ENCODE measurements at places on chromosomes 16 and 17.

DNA sequence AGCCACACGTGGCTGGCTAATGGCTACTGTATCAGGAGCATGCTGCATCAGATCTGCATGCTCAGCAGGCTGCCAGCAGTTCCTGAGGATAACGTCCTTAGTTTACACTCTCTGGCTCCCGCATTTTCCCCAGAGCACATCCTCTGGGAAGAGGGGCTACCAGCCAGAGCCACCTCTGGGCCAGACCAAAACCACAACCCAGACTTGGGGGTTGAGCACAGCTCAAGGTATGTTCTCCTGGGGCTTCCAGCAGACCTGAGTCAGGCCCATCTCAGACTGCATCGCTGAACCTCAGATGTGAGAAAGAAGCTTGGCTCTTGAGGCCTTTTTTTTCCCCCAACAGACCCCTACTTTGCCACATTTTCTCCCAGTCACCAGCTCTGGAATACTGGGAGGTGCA is 23.7 kb upstream of the WSCD1 start:
- no peak for DNase-seq

DNA sequence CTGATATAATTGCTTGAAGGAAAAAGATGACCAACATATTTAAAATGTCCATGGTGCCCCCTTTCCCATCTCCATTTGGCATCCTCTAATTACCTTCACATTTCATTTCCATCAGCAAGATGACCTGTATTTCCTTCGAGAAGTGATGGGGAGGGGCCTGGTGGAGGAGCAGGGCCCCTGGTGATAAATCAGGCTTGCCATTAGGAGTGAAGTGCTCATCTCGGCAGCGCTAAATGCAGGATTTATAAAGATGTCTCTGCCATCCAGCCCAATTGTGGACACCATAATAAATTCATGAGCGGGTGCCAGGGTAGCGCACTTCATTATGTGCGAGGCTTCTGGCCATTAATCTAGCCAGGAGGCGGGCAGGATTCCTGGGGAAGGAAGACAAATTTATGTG is 101.5 kb upstream of the IRX6 start:
- DNase-seq: no peak

- no peak for DNase-seq
Observed at GRCh38 chr16:11045846-11046245, 101.5 kb downstream of the CLEC16A start.

GRCh38 chr17:28597606-28598383 is 1.0 kb downstream of the SPAG5 start:
- DNase-seq: no peak

DNA sequence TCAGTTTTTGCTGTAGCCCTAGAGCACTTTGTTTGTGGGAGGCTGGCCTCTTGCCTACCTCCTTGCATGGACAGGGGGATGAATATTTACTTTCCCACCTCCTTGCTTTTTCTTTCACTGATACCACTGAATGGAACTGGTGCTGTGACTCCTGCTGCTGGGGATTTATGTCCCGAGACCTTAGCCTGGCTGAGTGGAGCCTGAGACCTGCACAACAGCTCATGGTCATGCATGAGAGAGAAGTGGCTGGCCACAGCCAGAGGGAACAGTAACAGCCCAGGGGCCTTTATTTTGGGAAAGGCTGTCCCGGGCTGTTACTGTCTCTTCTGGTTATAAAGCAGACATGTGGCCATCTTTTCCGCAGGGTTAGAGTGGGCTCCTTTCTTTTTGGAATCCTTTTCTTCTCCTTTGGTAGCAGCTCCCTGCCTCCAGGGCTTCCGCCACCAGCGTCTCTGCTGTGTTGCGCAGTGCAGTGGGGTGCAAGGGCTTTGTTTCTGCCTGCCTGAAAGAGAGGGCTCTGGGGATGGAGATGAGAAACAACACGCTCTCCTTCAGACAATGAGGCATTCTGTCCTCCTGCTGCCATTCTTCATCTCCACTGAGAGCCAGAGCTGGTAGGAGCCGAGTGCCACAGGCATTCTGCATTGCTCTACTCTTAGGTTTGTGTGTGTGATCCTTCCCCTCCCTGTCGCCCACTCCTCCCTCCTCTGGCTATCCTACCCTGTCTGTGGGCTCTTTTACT is 14.5 kb downstream of the SNX11 start:
- no peak for DNase-seq

- no peak for DNase-seq
Observed at GRCh38 chr17:63589646-63590045, 11.0 kb upstream of the TACO1 start.

DNA sequence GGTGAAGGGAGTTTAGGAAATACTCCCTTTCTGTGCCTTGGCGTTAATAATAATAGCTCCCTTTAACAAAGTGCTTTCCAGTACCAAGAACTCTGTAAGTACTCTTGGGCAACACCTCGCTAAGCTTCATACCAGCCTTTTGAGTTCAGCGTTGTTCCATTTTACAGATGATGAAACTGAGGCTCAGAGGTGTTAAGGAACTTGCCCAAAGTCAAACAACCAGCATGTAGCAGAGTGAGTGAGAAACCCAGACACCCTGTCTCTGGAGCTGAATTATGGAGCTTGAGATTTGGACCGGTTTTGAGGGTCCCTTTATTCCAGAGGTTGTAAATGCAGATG is 607 bp downstream of the KATNIP start:
- DNase-seq: no peak

DNA sequence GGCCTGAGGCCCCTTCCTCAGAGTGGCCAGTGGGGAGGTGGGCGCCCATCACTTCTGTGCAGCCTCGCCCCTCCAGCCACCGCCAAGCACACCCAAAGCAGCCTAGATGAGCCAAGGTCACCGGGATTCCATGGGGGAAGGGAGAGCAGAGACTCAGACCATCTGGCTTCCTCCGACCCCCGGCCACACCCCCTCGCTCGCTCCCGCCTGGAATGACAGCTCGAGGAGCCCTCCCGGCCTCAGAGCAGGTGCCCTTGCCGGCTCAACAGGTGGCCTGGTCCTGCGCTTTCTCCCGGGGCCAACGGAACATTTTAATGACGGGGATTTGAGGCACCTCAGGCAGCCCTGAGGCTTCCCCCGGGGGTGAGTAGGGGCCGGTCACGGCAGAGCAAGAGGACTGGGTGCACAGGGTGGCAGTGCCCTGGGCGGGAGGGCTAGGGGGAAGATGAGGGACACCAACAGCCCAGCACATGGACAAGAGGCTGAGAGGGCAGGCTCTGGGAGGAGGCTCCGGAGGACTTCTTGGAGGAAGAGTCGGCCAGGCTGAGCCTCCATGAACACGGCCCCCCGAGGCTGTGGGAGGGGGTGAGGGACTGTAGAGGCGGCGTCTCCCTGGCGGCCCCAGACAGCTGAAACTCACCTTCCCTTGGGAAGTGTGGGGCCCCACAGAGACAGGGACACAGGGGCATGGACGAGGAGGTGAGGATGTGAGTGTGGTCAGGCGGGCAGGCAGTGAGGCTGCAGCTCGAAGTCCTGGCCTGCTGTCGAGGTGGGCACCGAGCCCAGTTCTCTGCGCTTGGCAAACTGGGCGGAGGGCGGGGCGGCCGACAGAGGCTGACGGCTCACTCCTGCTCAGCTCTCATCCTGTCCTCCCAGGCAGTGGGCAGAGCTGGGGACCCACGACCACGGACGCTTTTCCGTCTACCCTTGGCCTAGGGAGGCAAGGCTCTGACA is 12.5 kb upstream of the C1QTNF8 start:
- DNase-seq: no peak

- DNase-seq: no peak
Observed at GRCh38 chr16:8571061-8571596, 19.2 kb downstream of the TMEM114 start.

DNA sequence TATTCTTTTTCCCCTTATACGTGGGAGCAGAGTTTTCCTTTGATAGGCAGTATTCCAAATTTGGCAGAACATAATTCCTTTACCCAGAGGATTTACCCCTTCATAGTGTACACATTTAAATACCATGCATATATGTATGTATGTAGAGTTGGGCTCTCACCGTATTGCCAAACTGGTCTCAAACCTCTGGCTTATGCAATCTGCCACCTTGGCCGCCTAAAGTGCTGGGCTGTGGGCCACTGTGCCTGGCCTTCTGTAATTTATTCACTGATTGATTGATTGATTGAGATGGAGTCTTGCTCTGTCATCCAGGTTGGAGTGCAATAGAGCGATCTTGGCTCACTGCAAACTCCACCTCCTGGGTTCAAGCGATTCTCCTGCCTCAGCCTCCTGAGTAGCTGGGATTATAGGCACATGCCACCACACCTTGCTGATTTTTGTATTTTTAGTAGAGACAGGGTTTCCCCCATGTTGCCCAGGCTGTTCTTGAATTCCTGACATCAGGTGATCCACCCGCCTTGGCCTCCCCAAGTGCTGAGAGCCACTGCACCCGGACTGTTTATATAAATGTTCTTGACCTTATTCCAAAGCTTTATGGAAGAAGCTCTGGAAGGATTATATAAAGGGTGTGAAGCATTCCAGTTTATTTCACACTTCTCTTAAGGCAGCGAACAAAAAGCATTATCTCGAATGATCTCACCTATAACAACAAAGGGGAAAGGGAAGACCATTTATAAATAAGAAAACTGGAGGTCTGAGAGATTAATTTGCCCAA is 14.9 kb downstream of the GLG1 start:
- DNase-seq: no peak

GRCh38 chr17:61423967-61424649 is 24.5 kb downstream of the TBX2 start:
- DNase-seq: no peak

DNA sequence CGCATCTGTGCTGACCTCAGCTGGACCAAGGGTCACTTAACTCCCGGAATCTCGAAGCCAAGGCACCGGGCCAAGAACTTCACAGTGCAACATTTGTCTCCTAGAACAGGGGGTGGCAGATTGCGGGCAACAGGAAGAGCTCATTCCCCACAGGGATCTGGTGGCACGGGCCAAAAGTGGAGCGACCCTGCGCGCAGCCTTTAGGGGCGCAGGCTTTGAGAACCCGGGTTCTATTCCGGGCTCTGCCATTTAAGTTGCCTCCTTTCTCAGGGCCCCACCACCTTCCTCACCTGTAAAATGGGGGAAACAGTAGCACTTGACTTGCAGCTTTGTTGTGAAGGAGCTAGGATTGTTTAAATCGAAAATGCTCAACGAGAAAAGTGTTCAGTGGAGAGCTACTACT is 651 bp downstream of the SHMT1 start:
- no peak for DNase-seq

DNA sequence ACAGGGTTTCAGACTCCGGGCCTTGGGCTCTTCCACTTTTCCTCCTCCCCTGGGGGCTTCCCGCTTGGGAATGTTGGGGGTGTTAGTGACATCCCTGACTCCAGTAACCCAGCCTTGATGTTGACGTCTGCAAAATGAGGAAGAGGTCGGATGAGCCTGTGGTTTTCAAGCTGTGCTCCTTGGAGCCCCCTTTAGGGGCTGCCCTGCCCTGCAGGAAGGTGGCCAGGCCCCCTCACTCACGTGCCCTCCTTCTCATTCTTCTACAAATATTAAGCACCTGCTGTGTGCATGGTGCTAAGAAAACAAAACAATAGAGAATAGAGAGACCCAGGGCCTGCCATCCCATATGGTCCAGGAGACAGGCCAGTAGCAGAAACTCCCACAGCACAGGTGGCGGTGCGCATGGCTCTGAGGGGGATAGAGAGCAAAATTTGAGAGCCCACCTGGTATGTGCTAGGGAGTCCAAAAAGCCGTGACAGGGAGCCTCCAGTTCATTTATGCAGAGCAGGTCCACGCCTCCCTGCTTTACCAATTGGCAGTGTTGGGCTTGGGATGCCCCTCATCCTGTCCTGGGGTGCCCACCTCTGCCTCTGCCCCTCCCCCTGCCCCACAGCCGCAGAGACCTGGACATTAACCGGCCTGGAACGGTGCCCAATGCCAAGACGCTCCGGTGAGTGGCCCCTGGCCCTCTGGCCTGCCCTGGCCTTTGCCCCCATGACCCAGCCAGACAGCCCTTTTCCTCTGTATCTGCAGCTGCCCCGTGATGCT is 7.4 kb downstream of the NDRG4 start:
- no peak for DNase-seq

GRCh38 chr17:75011401-75012095 is 922 bp upstream of the MRPL58 start:
- peak; percentile 52 for DNase-seq

DNA sequence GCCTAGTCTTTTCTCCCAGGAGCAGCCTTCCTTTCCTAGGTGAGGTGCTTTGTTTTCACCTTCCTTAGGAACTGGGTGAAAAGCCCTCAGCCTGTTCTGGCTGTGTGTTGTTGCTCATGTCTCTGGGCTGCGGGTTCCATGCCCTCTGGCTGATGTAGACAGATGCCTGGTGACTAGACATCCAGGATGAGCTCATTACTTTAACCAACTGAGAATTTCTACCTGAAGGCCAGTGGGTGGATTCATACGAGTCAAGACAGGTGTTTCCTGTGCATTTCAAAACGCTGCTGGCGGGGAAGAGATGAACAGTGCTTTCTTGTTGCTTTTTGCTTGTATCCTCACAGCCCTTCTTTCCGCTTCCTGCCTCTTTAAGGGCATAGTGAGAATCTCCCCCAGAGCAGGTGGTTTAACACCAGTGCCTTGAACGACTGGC is 22.3 kb downstream of the SAP30BP start:
- DNase-seq: no peak

GRCh38 chr17:76309461-76309860 is 1.4 kb upstream of the QRICH2 start:
- no peak for DNase-seq

- DNase-seq: no peak
Observed at GRCh38 chr17:3475251-3475685, 529 bp upstream of the ASPA start.

DNA sequence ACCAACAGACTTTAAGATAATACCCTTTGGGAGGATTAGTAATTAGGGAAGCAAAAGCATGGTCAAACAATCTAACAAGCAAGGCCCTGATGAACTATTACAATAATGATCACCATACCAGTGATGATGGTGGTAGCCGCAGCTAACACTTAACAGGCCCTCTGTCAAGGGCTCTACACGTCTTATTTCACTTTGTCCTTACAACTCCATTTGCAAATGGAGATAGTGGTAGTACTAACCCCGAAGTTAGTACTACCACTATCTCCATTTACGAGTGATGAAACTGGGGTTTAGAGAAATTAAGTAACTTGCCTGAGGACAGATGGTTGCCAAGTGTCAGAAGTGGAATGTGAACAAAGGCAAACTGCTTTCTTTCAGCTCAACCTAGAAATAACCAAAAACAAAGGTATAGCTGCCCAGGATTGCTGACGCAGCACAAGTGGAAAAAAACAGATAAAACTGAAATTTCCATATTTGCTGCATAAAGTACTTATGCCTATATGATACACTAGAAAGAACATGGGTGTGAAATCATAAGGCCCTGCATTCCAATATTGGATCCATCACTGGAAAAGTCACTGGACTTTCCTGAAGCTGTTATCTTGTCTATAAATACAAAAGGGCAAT is 24.6 kb downstream of the CEP112 start:
- no peak for DNase-seq

GRCh38 chr16:14011846-14012245 is 59.3 kb upstream of the MRTFB start:
- DNase-seq: no peak
